ENCODE measurements at places on chromosomes 11 and 22.

DNA sequence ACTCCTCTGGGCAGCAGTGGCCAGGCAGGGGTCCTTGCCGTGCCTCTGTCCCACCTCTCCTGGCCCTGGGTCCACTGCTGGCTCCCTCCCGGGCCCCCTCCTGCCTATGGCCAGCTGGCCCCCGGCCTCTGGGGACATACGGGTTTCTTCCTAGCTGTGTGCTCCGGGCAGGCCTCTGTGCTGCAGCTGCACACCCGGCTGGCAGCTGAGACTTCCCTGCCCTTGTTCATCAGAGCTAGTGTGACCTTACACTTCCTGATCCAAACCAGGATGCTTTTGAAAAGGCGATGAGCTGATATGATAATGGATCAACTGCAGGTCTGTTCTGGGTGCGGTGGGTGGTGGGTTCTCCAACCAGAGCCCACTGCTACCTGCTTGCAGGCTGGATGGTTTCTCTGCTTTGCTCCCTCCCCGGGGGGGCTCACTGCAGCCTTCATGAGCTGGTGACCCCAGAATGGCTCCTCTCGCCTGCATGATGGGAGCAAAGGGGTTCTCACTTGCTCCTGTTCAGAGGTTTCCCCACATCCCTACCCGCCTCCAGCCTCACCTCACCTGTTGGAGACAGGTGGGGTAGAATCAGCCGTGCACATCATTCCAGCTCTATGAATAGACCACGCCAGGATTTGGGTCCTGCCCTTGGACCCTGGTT is 13.3 kb downstream of the B3GAT1 start:
- no peak for DNase-seq

DNA sequence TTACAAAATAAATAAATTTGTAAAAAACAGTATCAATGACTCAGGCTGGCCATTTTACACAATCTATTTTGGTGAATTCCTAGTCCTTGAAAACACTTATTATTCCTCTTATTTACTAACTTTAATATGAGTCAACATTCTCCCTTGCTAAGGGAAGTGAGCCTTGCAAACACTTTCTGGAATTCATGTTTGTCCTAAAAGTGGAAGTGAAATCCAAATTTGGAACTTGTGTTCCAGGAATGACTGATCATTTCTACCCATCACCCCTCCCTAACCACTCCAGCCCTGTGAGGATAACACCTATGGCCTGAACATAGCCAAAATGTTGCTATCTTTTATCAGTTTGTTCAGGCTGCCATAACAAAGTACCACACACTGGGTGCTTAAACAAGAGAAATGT is 83.1 kb downstream of the OR5AK2 start:
- DNase-seq, result no peak

- no peak for DNase-seq
Observed at GRCh38 chr11:47914743-47915142, 65.6 kb upstream of the PTPRJ start.

DNA sequence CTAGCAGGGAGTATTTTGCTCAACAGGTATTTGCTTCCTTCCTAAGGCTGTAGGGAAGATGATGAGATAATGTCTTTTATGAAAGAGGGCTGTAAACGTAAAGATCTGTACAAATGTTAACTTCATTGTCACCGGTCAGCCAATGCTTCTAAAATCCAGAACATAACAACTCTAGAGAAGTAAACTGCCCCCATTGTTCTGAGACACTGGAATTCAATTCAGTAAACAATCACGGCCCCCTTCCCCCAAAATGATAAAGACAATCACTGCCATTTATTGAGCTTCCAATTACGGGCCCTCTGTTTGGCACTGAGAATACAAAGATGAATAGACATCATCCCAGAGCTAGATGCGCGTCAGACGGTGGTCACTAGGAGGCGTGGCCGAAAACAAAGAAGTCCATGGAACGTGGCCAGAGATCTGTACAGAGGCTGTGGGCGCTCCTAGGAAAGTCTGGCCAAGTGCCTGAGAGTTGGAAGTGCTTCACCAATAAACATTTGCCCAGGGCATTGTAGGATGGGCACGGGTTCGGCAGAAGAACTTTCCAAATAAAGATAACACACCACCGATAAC is 576 bp downstream of the TMEM258 start:
- peak; percentile 24 for DNase-seq

- no peak for DNase-seq
Observed at GRCh38 chr11:95536047-95536690, 253.4 kb downstream of the FAM76B start.

DNA sequence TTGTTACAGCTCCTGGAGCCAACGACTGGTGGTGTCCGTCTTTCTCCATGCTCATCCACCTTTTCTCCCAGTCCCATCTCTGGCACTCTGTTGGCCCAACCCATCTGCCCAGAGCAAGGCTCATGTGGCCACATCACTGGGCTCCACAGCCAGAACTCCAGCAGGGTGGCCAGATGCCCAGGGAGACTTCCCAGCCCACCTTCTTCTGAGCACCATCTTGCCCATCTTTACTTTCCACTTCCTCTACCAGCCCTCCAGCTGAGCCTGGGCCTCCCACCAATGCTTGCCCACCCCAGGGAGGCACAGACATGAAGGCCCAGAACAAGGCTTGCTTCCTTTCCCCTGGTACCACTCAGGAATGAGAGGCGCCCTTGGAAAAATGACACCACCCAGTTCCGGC is 116.8 kb downstream of the BUD13 start:
- DNase-seq, result no peak
